ENCODE measurements at places on chromosomes 3 and 15. TPM values are rescaled to one million over a fixed set of nuclear protein-coding genes. Genes with fewer than 3 reads are reported as not detected.

CLDND1 gene
- 260 TPM for total RNA-seq

- DNase-seq = peak; percentile 68
These were observed 99.0 kb upstream of the MEF2A start for GRCh38 chr15:99466701-99467337.

GRCh38 chr15:83443076-83443847, 3.9 kb upstream of the SH3GL3 start:
- DNase-seq = no peak

SLC24A1 gene
- 20.5 TPM for total RNA-seq

GRCh38 chr3:140527156-140527555, 150.7 kb upstream of the TRIM42 start:
- no peak for DNase-seq

DNA sequence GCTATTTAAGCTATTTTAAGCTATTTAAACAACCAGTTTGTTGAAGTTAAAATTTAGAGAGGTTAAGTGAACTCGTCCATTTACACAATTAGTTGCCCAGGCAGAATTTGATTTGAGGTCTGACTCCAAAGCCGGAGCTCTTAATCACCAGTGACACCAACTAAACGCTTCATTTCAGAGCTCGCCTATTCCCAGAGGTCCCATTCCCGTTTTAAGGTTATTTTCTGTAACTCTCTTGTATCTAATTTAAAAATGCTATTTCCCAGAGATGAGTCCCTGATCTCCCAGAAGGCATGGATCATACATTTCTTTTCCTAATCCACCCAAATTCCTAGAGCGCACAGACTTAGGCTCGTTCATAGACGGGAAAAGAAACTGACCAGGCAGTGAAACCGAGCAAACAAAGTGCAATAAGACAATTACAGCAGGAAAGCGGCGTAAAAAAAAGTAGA, 904 bp upstream of the MCTP2 start:
- no peak for DNase-seq

ACAD11 gene
- 24.2 TPM for total RNA-seq

DNA sequence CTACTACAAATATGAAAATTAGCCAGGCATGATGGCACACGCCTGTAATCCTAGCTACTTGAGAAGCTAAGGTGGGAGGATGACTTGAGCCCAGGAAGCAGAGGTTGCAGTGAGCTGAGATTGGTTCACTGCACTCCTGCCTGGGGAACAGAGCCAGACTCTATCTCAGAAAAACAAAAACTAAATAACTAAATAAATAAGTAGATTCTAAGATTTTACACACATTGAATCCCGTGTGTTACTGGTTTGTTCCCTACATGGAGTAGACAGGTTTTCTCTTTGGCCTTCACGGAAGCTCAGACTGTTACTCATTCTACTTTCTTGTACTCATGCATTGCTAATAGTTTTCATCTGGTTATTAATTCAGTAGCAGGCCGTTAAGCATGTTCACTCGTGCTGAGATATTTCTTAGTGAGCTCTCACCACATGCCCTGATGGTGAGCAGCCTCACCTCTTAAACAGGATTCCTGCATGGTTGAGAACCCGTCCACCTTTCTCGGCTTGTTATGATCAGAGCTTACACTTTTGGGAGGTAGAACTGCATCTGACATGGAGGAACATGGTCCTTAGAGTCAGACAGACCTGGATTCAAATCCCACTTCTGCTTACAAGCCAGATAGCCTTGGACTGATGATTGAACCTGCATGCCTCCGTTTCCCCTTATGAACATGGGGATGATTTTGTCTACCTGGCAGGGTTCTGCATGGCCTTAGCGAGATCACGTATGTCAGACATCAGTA, 49.1 kb downstream of the CMTM7 start:
- no peak for DNase-seq

BFSP2 gene
- total RNA-seq = not detected

DNA sequence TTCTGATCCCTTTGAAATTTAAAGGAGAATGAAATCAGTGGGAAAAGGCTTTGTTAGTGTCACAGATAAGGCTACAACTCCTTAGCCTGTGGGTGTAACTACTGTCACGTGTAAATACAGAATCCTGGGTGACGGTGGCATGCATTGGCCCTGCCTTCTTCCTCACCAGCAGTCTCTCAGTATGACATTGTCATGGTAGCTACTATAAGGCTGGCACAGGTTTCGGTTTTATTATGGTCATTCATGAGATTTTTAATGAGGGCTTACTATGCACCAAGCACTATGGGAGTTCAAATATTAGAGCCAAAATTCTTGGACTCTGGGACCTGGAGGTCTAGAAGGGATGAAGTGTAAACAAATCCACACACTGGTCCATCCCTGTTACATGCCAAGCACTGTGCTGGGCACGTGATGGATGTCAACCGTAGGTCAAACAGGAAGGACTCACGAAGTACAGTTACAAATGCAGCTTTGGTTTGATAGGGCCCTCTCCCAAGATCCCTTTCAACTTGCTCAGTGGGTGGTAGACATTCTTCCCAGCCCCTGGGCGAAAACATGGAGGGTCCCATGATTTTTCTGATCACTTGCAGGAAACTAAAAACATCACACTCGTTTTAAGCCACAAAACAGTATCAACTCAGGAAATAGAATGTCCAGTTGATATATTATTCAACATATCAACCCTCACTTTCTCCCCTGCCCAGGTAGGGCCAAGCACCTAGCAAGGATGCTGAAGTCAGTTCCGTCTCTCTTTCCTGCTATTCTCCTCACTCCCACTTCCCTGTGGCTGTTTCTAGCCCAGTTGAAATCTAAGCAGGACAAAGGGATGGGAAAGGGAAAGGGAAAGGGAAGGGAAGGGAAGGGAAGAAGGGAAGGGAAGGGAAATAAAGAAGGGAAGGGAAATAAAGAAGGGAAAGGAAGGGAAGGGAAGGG, 25.3 kb downstream of the BFSP2 start:
- DNase-seq = no peak

GRCh38 chr15:38714309-38715072, 149.9 kb upstream of the RASGRP1 start:
- peak; percentile 65 for DNase-seq

DNA sequence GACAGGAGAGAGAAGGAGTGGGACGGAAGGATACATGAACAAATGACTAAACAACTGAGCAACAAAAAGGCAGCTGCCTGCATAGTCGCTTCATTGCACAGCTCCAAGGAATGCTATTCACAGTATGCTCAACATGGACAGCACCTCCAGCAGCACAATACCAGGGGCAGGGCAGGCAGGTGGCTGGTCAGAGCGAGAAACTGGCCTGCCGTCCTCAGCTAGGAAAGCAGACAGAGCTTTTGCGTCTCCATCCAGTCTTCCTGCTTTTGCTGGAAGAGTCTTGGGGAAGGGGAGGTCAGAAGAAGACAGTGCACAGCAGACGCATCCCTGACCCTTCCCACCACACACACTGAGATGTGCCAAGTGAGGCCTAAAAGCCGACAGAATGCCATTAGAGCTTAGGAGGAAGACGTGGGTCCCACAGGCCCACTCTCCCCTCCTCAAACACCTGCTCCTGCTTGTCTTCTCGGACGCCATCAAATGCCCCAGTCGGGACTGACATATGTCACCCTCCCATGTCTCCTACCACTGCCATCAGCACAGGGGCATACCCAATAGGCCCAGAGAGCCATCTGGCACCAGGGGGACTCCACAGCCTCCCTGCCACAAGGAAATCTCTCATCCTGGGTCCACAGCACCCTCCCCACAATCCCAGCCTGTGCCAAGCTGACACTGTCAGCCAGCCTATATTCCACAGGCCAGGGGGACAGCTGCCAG, 3.9 kb downstream of the RAB6B start:
- no peak for DNase-seq

- DNase-seq = no peak
These were observed 270.7 kb upstream of the SLITRK3 start for GRCh38 chr3:165466856-165467255.

CHRM5 gene
- not detected for total RNA-seq

LRRIQ4 gene
- total RNA-seq = not detected

DNA sequence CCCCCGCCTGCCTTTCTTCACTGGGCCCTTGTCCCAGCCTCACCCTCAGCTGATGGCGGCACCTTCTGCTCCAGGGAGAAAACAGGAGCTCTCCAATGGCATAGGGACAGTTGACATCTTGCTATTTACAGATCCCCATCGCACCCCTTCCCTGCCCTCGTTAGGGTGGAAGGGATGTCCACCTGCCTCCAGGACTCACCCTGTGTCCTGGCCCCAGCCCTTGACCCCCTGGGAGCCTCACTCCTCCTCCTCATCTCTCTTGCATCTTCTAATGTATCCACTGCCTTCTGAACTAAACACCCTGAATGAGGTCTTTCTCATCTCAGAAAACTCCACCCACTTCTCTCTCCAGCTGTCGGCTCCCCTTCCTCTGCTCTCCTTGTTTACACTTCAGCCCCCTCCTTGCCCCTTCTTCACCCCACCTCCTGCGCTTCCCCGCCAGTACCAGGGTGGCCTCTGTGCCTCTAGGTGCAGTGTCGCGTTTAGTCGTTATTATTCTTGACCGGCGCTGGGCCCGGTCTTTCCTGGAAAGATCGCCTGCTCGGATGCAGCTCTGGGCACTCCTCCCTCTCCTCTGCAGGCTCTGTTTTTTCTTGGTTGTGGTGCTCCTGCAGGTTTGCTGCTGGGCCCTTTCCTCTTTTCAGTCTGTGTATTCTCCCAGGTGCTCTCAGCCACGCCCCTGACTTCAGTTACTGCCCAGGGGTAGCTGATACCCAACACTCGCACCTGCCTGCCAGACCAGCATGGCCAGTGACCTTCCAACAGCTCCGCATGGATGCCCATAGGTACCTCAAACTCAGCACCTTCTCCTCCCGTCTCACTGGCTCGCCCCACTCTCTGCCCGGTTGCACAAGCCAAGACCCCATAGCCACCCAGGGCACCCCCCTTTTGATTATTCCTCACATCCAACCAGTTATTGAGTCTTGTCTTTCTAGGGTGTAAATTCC, 42.9 kb downstream of the PML start:
- DNase-seq = no peak

DNA sequence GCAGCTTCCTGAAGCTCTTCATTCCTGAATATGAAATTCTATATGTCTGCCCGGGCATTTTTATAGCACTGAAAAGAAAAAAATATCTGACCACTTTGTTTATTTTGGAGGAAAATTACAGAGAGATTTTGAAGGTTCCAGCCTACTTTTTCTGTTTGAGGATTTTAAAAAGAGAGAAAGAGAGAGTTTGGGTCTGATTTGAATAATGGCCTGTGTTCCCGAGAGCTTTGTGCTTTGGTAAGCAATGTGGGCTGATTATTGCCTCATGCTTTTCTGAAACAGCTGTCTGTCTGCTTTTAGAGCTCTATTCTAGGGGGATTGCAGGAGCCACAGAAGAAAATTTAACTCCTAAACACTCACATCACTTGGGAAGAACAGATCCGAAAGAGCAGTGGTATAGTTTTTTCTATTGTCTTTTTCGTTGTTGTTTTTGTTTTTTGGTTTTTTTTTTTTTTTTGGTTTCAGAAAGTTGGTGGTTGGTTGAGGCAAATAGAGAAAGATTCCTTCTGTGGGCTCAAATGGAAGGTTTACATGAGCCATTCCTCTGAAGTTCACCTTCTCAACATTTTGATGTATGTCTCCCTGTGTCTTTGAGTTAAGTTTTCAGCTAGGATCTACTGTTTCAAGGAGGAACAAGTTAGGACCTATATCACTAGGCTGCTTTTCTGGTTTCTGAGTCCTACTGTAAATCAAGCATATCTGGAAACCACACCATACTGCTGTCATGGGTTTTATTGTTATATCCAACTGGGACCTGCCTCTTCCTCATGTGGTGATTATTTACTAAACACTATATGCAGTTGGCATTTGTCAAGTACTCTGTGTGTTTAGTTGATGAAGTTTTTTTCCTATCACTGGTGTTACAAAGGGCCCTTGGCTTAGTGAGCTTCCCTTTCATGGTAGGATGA, 178.9 kb downstream of the KCNMB2 start:
- DNase-seq = no peak

GLDN gene
- total RNA-seq = not detected

Measured in dermis blood vessel endothelial cell (primary cell).